ENCODE measurements at places on chromosomes 3 and 15.

- DNase-seq = no peak
Measured at GRCh38 chr3:171792531-171792930, 17.8 kb downstream of the PLD1 start.

DNA sequence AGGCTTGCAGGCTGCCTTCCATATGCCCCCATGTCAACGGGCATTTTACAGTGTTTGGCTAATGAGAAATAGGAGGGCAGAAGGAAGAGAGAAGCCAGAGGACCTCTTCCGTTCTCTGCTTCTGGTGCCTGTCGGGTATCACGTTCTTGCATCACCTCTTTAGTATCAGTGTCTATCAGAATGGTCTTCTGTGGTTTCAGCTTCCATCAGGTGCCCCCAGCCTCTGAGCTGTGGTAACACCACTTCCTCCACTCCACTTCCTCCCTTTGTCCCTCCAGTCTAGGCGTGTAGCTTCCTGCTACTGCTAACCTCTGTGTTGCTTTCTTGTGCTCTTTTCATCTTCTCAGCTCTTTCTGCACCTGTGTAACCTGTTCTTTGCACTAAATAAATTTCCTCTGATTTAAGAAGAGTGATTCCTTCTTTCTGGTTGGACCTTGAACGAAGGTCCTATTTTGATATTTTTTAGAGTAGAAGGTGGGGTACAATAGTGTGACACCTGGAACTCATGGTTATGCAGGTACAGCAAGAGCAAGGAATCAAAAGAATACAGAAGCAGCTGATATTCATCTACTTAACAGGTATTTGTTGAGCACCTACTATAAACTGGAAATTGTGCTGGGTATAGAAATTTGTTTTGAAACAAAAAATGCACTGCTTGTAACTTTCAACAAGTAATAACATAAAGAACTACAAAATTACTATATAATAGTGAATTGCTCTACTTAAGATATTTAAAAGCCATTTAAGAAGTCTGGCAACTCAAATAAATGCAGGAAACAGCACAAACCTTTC lies 27.4 kb upstream of the FOXB1 start:
- DNase-seq = peak; percentile 74

- DNase-seq = no peak
Measured at GRCh38 chr3:23685541-23686258, 120.1 kb upstream of the UBE2E1 start.

DNA sequence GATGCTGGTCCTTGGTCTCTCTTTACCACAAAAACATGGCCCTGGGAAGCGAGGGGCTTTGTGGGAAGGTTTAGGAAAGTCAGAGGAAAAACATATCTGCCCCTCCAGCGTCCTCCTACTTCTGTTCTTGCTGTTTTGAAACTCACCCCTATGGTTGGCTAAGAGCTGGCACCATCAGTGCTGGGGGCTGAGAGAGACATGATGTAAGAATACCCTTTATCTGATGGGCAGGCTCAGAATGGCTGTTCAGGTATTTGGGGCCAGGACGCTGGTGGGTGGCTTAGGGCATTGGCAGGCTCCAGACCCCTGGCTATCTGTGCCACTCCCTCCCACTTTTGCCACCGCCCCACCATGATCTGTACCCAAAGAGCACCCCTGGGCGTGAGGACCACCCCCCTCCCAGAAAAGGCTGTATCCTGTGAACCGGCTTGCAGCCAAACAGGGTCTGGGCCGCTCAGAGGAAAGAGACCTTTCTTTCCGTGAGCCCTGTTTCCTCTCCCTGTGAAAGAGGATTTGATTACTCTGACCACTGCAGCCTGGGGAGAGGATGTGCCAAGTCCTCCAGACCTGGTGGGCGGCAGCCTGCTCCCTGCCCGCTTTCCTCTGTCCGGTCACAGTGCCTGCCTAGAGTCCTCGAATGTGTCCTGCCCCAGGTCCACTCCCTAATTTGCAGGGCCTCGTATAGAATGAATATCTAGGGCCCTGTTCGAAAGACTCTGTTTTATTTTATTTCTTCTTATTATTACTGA lies 61.3 kb upstream of the SLC6A6 start:
- DNase-seq = no peak

- DNase-seq = peak; percentile 8
Measured at GRCh38 chr3:72559385-72559784, 288.9 kb downstream of the SHQ1 start.

DNA sequence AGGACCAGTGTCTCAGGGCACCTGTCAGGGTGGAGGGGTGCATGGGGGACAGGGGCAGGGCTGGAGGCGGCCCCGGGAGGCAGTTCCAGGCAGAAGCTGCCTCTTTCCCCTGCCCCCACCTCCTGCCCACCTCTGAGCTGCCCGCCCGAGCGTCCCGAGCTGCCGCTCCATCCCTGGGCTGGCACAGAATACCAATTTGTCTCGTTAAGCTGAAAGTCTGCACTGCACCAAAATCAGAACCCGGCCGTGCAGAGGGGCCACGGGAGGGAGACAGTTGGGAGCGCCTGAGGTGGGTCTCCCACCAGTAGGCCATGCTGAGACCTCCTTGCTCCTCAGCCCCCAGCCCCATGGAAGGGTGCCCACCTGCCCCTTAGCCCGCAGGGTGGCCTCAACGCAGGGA lies 1.3 kb upstream of the ATP2B2 start:
- DNase-seq = no peak

DNA sequence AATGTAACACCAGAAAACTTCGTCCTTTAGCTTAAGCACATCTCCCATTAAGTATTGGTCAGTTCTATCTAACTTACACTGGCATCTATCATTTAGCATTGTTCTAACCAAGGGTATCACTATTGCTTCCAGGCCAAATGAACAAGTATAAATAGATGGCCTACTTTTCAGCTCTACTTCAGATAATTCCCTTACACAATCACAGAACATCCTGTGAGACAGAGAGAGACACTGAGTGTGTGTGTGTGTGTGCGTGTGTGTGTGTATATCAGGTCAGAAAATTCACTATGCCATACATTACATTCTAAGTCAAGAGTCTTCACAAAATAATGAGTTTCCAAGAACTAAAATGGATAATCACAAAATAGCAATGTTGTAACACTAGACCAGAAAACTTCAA lies 39.1 kb downstream of the SCAPER start:
- no peak for DNase-seq

DNA sequence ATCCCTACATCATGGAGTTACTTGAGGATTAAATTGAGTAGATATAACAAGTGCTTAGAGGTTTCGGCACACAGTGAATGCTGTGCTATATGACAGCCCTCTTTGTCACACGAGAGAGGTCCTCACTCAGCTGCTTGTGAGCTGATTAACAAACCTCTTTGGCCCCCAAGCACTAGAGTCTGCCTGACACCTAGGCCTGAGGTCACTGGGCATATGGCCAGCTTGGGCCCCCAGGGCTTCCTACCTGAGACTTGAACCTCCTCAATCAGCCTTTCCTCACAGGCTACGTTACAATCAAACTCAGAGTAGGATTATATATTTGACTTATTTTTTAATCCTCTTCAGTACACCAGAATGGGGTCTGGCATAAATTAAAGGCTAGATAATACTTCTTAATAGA lies 88.8 kb downstream of the WDR72 start:
- DNase-seq = no peak

- no peak for DNase-seq
Measured at GRCh38 chr15:40301467-40302179, 6.1 kb downstream of the PLCB2 start.

DNA sequence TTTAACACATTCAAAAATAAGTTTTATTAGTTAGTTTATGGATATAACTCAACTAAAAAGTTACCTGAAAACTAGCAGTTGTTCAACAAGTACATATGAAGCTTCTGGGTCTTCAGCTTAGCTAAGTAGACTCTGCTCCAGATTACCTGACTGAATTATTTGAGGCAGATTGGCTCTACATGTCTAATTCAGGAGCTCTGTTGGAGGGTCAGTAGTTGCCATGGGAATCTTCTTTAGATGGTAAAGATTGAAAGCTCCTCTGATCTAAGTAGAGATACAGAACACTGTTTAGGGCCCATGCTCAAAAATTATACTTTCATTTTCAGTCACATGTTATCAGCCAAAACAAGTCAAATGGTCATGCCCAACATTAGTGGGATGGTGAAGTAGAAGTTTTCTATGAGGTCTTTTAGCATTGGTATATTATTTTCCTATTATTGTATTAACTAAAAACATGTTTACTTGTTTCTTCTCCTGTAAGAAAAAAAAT lies 1476.9 kb downstream of the OTOL1 start:
- DNase-seq = no peak

GRCh38 chr3:126752303-126753190 lies 48.5 kb downstream of the CHCHD6 start:
- peak; percentile 41 for DNase-seq

DNA sequence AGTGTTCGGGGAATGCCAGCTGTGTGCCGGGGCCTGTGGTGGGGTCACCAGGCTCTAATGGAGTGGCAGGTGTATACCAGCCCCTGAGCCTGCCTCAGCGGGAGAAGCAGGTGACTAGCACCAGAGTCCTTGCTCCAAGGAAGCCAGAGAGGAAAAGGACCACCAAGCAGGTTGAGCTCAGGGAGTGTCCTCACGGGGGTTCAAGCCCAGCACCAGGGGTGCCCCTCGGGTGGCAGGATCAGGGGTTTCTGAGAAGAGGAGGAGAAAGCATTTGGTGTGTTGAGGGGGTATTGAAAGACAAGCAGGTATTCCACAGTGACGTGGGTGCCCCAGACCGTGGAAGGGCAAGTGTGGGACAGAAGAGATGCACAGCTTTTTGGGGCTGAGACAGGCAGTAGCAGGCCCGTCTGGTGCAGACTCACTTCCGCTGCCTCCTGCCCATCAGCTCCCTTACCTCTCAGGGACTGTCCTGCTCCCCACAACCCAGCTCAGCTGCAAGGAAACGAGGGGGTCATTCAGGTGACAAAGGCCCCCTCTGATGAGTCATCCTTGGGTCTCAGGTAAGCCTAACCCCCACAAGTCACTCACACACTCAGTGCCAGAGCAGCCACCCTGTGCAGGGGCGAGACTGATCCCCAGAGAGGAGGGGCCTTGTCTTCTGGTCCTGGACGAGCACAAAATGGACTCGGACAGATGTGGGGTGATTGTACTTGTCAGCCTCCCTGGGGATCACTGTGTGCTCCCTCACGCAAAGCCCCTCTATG lies 21.4 kb upstream of the POC1A start:
- DNase-seq = no peak

DNA sequence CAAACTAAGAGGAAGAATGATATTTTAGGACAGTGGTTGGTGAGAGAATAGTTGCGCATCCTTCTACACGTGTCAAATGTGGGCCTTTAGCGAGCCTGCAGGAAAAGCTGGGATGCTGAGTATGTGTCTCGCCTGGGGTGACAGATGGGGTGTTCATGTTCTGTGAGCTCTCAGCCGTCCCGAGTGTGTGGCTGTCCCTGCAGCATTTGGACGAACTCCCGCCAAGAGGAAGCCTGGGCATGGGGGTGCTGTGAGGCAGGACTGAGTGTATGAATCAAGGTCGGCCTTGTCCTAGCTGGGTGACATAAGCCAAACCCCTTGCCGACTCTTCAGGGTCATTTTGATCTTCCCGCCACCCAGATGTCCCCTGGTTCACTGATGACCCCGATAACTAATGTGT lies 94.8 kb downstream of the CACNA1D start:
- DNase-seq = no peak

DNA sequence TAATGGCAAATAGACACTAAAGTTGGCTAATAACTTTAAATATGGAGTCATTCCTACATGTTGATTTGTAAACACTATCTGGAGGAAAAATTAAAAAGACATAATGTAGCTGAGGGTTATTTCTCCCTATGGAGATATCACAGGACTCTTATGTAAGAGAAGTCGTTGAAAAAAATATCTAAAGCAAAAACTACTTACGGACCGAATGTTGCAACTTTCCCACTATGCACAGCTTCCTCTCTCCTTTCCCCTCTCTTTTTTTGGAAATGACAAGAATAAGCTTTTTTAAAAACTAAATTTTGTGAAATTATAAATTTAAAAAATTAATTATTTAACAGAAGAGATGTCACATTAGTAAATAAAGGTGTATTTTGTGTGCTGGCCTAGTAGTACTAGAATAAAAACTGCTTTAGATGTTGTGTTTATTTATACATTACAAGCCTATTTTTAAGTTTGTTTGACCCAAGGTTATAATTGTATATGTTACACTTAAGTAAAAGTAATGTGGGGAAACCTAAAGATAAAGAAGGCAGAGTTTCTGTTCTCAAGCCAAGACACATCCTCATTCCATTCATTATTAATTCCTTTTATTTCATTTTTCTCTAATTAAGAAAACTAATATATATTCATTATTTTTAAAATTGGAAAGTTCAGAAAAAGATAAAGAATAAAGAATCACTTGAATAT lies 20.7 kb upstream of the PPARG start:
- no peak for DNase-seq

DNA sequence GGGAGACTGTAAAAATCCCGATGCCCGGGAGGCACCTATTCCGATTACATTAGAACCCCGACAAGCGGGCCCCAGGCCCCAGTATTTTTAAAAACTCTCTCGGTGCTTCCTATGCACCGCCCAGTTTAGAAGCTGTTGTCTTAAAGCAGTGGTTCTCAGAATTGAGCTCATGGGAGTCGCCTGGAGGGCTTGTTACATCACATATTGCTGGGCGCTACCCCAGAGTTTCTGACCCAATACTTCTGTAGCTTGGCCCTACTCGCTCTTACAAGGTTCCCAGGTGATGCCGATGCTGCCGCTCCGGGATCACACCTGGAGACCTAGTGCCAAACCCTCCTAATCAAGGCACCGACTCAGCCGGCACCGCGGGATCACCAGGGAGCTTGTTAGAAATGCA lies 35.2 kb downstream of the CPN2 start:
- DNase-seq = no peak

GRCh38 chr3:20074226-20075063 lies 34.2 kb downstream of the KAT2B start:
- no peak for DNase-seq

GRCh38 chr3:177589911-177590381 lies 392.7 kb upstream of the TBL1XR1 start:
- DNase-seq = no peak

DNA sequence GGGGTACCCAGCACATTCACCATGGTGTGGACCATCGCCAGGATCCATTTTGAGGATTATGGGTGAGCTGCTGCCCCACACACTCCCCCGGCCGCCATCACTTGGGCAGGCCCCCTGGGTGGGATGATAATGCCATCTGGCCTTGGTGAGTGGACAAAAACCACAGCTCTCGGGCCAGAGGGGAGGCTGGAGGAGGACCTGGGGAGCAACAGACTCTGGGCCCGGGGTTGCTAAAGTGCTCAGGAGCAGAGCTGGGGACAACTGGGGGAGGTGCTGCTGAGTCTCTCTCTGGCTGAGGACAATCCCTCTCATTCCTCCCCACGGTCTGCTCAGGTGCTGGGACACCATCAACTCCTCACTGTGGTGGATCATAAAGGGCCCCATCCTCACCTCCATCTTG lies 29.0 kb downstream of the VIPR1 start:
- no peak for DNase-seq

- no peak for DNase-seq
Measured at GRCh38 chr3:160671231-160671630, 5.7 kb upstream of the ARL14 start.

- DNase-seq = no peak
Measured at GRCh38 chr3:78994174-78995027, 773.4 kb downstream of the ROBO1 start.

DNA sequence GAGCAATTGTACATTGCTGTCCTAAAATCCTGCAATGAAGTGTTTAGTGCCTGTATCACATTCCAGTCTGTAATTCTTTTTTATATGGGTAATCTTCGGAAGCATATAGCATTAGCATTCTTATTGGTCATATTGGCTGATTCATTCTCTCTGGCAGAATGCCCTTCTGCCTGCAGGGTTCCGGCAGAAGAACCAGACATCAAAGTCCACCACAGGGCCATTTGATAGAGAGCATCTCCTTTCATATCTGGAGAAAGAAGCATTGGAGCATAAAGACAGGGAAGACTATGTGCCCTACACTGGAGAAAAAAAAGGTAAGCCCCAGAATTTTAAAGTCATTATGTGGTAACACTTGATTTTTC lies 39.6 kb downstream of the TMOD3 start:
- no peak for DNase-seq
